T-helper 2 cell treated with Interferon-gamma antibody and Interleukin-4, amounts not matched to agents 5 μg/mL and 100 μg/mL, for 36 hours (primary cell): ENCODE measurements at places on chromosomes 16 and 17.

DNA sequence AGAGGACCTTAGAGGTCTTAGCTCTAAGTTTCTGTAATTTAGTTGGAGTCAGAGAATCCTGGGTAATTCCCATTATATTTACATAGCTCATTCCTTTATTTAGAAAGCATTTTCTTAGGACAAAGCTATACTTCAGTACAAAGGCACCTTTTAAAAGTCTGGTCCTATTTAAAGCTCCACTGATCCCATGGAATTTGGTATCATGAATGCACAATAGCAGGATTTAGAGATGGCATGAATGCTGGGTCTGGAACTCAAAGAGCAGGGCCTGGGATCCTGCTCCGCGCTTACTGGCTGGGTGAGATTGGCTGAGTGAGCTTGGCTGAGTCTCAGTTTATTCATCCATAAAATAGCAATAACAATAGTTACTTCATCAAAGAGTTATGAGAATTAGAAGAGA lies 4.8 kb downstream of the KRT23 start:
- no peak for DNase-seq

DNA sequence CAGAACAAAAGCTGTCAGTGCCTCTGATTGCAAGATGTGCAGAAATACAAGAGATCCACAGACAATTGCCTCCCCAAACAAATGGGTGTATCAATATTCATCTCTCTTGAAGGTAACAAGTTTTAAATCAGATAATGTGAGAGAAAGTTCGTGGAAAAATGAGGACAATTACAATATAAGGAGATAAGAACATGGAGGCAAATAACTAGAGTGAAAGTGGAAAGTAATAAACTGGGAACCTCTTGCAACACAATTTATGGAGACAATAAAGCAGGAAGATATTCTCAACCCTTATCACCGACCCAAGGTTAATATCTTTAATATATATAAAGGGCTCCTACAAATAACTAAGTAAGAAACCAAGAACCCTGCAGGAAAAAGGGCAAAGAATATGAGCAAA lies 14.2 kb upstream of the KRT19 start:
- DNase-seq: no peak

DNA sequence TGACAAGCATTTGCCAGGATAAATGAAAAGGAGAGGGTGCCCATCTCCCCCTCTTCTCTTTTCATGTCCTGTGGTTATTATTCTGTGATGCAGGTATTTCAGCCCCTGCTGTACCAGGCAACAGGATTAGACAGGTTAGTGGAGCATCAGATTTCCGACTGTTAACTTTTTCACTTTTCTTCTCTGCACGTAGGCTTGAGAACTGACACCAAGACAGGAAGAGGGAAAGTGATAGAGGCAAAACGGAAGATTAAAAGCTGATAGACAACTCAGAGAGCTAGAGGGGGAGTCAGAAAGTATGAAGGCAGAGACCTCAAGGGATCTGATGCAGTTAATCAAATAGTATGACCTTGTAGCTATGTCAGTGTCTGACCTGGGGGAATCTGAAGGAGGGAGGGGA lies 132.8 kb downstream of the SOX9 start:
- DNase-seq: no peak

DNA sequence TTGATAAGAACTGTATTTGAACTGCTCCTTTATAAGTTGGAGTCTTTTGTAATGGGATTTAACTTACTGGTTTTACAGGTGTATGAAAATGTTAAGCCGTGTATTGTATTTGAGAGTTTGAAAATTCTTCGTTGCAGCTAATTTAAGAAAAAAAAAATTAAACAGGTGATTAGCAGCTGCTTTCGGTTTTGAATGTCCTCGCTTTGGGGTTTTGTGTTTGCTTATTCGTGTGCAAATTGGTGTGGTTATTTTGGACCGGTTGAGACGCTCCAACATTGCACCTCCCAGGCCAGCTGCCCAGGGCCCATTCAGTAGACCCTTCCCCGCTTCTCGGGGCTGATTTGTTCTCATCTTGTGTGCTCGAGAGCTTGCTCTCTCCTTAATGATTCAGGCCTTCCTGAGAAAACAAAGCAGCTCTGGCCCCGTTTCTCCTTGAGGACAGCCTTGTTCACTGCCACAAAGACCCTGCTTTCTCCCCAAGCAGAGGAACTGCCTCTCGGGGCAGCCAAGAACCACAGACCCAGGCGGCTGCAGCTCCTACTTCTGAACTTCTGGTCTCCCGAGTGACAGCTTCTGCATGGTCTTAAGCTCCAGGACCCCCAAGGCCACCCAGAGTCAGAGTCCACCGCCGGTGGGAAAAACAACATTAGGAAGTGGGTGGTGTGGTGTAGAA lies 100.5 kb downstream of the MSI2 start:
- DNase-seq: no peak

DNA sequence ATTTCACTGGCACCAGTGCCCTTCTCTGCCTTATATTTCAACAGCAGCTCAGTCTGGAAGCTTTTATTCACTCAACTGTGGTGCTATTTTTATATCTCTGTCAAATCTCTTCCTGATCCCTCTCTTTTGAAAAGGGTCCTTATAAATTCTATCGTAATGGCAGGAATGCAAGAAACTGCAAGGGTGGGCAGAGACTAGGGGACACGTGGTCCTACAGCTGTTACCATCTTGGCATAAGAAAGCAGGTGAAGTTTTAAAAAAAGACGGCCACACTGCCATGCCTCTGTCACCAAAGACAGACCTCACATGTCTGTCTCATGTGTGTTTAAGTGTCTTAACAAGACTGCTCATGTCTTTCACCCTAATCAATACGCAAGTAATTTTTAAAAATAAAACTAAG lies 368.4 kb upstream of the CDH11 start:
- DNase-seq: no peak

GRCh38 chr16:85480727-85481101 lies 132.4 kb upstream of the GSE1 start:
- DNase-seq: no peak

- no peak for DNase-seq
These were observed 1.1 kb upstream of the PKD1L3 start for GRCh38 chr16:72001180-72001874.

DNA sequence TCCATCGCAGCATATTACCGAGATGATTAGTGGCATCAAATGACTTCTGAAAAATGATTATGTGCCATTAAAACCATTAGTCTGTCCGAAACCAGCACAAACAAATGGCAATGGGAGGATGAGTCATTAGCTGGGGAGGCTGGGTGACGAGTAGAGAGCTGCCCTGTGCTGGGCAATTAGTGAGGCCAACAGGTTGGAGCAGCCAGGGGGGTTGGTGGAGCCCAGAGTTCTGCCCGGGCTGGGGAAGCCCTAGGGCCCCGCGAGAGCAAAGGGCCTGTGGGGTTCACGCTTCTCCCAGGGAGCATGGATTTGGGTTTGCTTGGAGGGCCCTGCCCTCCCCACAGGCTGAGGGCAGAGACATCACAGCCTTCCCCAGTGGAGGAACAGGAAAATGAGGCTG lies 152.1 kb upstream of the RPL38 start:
- no peak for DNase-seq

GRCh38 chr16:68289621-68290329 lies 21.0 kb downstream of the SLC7A6OS start:
- DNase-seq: peak; percentile 76

GRCh38 chr16:24950275-24950674 lies 64.9 kb downstream of the ARHGAP17 start:
- DNase-seq: no peak

DNA sequence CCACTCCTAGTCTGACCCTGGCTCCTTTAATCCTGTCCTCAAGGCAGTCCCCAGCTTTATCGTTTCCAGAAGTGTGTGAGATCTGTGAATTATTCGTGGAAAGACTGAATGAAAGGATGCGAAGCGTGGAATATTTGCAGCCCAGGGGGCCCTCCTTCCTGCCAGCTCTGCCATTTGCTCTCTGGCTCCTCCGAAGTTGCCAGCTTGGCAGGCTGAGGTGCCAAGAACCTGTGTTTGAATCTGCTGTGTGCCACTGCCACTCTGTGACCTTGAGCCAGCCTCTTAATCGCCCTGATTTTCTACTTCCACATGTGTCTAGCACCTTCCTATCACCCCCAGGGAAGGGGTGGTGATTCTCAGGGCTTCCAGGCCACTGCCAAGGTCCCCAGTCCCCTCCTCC lies 10.8 kb downstream of the TBKBP1 start:
- DNase-seq: no peak

- no peak for DNase-seq
These were observed 6.2 kb downstream of the KATNB1 start for GRCh38 chr16:57741660-57742191.

GRCh38 chr16:56413381-56413780 lies 12.0 kb downstream of the AMFR start:
- DNase-seq: no peak
